Trophoblast cell (in vitro differentiated cells and primary cell): ENCODE measurements at places on chromosomes 11 and 22.

- no peak for DNase-seq
Measured at GRCh38 chr11:15562230-15562629, 447.5 kb downstream of the INSC start.

DNA sequence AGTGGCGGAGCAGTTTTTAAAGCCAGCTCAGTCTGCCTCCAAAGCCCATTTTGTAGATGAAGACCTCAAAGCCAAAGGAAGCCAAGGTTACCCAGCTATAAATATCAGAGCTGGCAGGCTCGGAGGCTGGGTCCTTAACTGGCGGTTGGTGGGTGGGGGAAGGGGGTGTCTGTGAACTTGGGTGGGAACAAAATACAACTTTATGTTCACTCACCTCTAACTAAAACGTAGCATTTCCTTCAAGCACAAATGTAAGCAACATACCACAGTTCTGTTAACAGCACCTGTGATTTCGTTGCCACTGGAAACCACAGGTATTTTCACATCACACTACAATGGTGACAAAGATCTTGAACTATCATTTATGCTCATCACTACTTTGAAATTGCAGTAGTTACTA, 99.7 kb upstream of the SYT13 start:
- no peak for DNase-seq

GRCh38 chr11:20090654-20091374, 69.5 kb downstream of the DBX1 start:
- no peak for DNase-seq

DNA sequence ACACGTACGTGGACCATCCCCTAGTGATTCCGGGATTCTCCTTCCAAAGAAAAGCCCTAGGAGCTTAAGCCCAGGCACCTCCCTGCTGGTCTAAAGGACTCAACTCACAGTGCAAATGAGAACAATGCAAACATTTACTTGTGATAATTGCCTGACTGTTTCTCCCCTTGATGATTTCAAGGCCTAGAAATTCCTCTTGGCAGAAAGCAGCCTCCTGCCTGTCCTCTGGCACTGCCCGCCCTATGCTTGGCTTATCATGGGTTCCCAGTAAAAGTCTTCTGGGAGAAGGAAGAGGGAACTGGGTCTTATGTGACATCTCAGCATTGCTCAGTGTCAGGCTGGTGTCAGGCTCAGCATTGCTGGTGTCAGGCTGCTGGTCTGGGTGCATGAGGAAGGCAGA, 351.8 kb downstream of the SHANK2 start:
- DNase-seq = no peak

DNA sequence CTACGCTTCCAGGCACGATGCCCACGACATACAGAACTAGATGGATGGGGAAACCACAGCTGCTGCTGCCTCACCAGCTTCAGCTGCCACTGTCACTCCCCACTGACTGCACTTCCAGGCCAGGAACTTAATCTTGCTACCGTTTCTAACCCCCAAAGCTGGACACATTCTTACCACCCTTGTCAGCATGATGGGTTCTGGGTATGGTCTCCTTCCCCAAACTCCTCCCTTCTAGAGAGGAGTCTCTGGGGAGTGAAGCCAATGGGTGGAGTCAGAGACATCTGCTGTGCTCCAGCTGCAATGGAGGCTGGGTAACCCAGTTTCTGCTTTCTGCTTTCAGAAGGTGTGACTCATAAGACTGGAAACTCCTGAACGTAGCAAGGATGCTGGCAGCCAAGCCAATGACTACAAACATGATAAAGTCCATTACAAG, 87.0 kb upstream of the THY1 start:
- peak; percentile 50 for DNase-seq

- no peak for DNase-seq
Measured at GRCh38 chr22:28627791-28628190, 51.8 kb downstream of the TTC28 start.
